ENCODE measurements at places on chromosomes 7 and 10.

GRCh38 chr7:100572281-100572948 is 1.3 kb downstream of the SAP25 start:
- DNase-seq = no peak

DNA sequence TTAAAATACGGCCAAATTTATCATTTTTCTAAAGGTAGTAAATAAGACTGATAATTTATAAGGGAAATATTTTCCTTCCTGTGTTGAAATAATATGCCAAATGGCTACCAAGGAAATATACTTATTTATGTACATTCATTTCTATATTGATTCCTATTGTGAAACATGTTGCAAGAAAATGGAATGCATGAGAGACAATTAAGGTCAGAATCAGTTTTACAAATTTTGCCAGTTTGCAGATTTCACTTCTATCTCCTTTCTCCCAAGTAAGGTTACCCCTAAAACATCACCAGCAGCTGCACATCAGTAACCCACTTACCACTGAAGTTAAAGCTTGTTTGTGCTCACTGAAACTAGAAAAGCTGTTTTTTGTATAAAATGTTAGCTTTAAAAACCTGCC is 19.2 kb upstream of the REEP3 start:
- no peak for DNase-seq

- DNase-seq = no peak
Measured at GRCh38 chr7:149133028-149133710, 7.0 kb upstream of the ZNF425 start.

DNA sequence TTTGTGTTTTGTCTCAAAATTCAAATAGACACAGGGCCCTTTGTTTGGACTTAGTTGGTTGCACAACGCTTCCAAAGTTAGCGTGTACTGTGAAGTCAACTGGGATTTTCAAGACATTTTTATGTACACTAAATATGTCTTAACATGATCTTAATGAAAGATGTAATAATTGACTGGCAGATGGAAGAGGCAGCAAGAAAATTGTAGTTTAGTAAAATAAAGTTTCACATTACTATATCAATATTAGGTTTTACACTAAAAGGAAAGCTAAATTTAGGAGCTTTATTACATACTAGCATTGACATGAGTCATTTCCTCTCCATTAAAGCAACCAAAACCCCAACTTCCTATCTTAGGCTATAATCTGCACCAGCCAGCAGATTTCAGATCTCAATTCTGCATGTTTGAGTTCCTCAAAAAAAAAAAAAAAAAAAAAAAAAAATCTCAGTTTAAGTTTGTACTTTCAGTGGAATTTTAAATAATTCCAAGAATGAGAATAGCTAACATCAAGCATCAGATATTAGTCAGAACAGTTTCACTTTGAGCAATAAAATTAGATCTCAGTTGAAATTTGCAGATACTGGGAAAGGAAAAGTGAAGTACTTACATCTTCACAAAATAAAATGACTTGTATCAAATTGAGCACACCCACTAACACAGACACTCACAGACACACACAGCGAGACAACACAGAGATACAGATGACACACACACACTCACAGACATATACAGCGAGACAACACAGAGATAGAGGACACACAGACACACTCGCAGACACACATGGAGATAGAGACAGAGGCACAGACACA is 346.6 kb upstream of the KLF6 start:
- no peak for DNase-seq

DNA sequence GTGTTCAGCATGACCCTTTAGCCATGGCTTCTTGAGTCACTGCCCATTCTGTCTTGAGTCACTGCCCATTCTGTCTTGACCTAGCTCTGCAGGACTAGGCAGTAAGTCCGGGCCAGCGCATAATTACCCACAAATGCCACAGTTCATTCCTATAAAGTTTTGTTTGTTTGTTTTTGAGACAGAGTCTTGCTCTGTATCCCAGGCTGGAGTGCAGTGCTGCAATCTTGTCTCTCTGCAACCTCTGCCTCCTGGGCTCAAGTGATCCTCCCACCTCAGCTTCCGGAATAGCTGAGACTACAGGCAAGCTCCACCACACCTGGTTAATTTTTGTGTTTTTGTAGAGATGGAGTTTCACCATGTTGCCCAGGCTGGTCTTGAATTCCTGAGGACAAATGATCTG is 32.7 kb upstream of the TARP start:
- DNase-seq = no peak

DNA sequence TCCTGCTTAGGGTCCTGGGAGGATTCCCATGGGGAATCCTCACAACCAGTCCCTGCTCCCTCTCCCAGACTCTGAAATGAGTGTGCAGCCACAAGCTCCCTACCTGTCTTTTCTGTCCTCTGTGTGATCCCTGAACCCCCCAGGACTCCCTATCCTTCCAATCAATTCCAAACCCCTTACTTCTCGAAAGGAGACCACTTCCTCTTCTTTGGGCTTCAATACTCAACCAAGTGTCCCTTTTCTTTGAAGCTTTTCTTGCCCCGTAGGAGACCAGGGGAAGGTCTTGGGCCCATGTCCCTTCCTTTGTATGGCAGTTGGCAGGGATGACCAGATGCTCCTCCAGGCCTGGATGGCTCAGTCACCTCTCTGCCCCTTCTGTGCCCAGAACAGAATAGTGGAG is 1.7 kb downstream of the AEBP1 start:
- no peak for DNase-seq

DNA sequence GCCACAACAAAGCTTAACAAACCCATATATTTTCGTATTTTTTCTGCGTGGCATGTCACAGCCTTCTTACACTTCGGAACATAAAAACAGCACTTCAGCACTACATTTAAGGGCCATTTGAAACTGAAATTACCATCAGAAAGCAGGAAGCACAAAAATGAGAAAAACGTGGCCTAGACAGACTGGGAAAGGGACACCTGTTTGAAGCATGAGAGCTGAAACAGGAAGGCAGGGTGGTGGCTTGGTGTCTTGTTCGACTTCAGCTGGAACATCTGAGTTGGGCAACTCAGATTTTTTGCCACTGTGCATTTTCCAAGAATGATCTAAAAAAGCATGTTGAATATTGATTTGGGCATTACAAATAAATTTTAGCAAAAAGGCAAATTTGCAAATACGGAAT is 243.2 kb downstream of the ELMO1 start:
- no peak for DNase-seq

GRCh38 chr7:27122077-27122910 is 8.3 kb downstream of the HOXA4 start:
- DNase-seq = no peak

GRCh38 chr10:61961278-61961677 is 59.8 kb downstream of the ARID5B start:
- DNase-seq = no peak

GRCh38 chr10:110848106-110848505 is 23.6 kb upstream of the PDCD4 start:
- no peak for DNase-seq

DNA sequence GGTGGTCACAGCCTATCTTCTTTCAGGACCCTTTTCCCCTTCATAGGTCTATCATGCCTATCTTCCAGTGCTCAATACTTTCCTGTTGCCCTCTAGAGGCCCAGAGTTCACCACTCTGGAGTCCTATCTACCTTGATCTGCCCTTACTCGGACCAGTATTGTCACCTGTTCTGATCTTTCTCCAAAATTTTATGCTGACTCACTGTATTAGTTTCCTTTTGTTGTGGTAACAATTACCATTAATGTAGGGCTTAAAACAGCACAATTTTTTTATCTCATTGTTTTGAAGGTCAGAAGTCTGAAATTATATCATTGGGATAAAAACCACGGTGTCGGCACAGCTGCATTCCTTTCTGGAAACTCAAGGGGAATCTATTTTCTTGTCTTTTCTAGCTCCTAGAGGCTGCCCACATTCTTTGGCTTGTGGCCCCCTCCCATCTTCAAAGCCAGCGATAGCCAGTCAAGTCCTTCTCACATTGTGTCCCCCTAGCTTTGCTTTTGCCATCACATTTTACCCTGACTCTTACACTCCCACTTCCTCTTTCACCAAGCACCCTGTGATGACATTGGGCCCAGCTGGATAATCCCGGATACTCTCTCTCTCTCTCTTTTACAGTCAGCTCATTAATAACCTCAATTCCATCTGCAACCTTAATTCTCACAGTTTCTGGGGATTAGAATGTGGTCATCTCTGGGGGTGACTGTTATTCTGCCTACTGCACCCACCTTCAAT is 54.6 kb downstream of the TFAM start:
- DNase-seq = no peak

- DNase-seq = no peak
Measured at GRCh38 chr10:47164126-47164799, 135.7 kb upstream of the GDF10 start.

DNA sequence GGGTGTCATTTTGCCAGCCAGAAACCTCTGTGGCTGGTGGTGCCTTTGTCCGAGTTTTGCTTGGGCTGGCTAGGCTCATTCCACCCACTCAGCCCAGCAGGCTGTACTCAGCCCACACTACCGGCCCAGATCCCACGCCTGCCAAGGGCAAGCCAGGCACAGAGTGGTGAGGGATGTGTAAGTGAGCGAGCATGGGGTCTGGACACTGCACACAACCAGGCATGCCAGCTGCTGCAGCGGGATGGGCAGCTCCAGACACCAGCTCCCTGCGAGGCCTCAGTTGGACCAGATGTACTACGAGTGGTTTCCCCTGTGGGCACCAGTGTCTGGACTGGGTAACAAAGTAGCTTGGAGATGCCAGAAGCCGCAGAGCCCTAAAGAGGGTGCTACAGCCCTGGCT is 134.2 kb upstream of the C7orf33 start:
- DNase-seq = no peak

- no peak for DNase-seq
Measured at GRCh38 chr7:136230210-136230609, 253.1 kb upstream of the MTPN start.

DNA sequence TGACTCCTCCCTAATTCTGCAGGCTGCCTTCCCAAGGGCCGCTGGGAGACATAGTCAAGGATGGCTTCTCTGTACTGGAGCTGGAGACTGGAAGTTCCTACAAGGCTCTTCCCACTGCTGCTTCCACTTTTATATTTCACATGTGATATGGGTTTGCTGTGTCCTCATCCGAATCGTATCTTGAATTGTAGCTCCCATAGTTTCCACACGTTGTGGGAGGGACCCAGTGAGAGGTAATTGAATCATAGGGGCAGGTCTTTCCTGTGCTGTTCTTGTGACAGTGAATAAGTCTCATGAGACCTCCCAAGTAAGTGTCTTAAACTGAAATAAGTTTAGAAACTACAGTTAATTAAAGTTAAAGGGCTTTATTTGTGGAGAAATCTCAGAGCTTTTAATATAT is 47.0 kb upstream of the BICC1 start:
- no peak for DNase-seq

DNA sequence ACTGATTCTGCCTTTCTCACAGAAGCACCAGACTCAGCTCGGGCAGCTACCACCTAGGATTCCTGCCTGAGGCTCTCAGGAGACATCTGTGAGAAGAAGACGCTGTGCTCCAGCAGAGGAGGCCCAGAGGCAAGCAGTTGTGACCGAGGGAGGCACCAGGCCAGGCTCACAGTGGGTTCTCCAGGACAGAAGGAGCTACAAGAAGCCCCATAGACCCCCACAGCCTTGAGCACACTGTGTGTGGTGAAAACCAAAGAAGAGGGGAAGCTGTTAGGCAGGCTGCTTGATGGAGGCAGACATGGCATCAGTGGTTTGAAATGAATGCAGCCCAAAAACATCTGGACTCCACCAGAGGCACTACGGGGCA is 198.8 kb downstream of the GRID1 start:
- no peak for DNase-seq

DNA sequence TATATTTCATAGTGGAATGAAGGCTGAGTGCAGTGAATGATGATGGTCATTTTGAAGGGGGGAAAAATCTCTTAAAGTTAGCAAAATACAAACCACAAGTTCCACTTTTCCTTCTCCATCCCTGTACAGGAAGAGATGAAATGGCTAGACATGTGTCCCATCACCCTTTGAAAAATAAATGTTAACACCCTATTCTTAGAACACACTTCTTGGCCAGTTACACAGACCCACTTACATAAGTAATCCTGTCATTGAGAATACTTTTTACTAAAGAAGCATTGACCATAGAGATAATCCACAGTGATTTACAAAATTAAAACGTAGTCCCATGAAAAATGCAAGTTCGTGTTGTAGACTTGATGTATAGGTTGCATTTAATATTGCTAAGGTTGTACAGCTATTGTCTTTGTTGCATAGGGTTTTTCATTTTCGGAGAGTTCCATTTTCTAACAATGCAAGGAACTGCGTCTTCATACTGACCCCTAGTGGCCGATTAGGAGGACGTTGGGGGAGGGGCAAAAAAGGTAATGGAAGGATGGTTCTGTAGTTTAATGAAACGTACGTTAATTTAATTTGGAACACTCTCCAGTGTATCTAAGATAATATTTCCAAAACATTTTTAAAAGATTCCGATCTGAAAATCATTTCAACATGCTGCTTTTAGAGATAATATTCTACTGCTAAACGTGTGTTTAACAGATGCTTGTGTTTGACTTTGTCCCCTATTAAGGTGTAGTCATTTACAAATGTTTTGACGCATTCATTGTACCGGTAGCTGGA is 60.9 kb downstream of the ARMC3 start:
- DNase-seq = no peak

- DNase-seq = no peak
Measured at GRCh38 chr7:129386506-129386905, 47.7 kb upstream of the STRIP2 start.
